H1 (cell line): ENCODE measurements at places on chromosomes 5 and 9.

DNA sequence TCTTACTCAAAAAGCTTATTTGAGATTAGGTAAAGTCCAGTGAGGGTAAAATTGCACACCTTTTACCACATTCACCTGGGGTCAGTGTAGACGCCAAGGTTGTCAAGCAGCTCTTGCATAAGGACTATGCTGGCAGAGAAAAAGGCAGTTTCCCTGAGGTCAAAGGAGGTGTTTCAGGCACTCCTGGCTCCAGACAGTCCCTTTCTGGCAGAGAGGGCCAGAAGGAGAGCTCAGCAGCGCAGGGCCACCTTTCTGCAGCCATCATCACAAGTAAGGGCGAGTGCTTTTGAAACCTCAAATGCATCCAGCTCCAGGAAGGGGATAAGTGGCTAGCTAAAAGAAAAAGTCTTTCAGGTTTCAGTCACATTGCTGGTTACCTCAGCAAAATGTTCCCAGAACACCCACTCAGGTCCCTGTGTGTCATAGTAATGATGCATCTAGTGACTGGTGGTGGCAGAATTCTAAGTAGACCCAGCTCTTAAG, 16.7 kb upstream of the IL13 start:
- H3K27ac ChIP-seq = no peak overlapping the region
- no peaks in the 10 kb centered on the region; the same call in 1 of the 2 replicates for H3K36me3 ChIP-seq
- no peaks in the 10 kb centered on the region for H3K27me3 ChIP-seq
- H3K4me1 ChIP-seq = peaks cover 2% of the 10 kb centered on the region; the same call in 1 of the 2 replicates
- no peak for DNase-seq

DNA sequence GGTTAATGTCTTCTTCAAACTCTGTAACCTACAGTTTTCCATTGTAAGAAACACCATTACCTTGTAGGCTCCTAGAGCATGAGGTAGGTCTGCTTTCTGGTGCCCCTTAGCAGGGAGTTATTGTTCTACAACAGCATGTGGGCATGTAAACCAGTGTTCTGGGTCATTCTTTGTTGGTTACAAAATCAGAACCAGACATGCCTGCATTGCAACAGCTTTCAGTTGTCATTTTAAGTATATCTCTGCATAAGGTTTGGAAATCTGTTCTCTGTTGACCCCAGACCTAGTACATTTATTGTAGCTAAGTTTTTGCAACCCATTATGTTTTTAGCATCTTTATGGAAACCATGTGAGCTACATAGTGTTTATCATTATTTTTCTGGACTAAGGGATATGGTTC, 10.9 kb downstream of the RGMB start:
- no peak for DNase-seq
- no peaks in the 10 kb centered on the region for H3K27me3 ChIP-seq
- H3K36me3 ChIP-seq = peaks cover 2% of the 10 kb centered on the region; the same call in 1 of the 2 replicates
- H3K4me1 ChIP-seq = peaks cover 9% of the 10 kb centered on the region; the same call in 1 of the 2 replicates
- H3K27ac ChIP-seq = no peak overlapping the region

- H3K27ac ChIP-seq = no peak overlapping the region
- no peak for DNase-seq
- H3K36me3 ChIP-seq = no peaks in the 10 kb centered on the region
- H3K4me1 ChIP-seq = peaks cover 14% of the 10 kb centered on the region
Measured at GRCh38 chr9:87340391-87340790, 157.3 kb upstream of the DAPK1 start.

DNA sequence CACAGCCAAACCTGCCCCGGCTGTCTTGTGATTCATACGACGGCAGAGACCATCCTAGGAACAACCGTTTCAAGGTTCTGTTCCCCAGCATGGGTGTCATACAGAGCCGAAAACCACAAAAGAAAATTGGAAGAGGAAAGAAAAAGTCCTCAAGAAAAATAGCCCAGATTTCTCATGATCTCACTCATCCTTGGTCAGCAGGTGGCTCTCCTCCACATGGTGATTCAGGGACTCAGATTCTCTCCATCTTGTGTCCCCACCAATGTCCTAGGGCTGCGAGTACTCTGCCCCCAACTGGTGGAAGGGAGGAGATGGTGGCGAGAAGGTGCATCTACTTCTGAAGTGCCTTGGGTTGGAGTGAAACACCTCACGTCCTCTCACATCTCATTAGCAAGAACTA, 25.6 kb downstream of the PDZD2 start:
- DNase-seq = peak; percentile 75
- no peaks in the 10 kb centered on the region for H3K4me1 ChIP-seq
- no peak overlapping the region for H3K4me3 ChIP-seq
- H3K27ac ChIP-seq = no peak overlapping the region

- H3K4me3 ChIP-seq = no peak overlapping the region
- H3K27me3 ChIP-seq = no peaks in the 10 kb centered on the region
- H3K27ac ChIP-seq = no peak overlapping the region
- H3K36me3 ChIP-seq = no peaks in the 10 kb centered on the region
- DNase-seq = no peak
Measured at GRCh38 chr5:125550274-125550673, 803.8 kb upstream of the ZNF608 start.

GRCh38 chr9:85212887-85213286, 528.9 kb downstream of the AGTPBP1 start:
- no peak for DNase-seq
- peaks cover 6% of the 10 kb centered on the region for H3K4me1 ChIP-seq
- no peak overlapping the region for H3K4me3 ChIP-seq
- no peaks in the 10 kb centered on the region for H3K36me3 ChIP-seq
- no peaks in the 10 kb centered on the region for H3K27me3 ChIP-seq
